ENCODE measurements at places on chromosomes 3 and 15.

GRCh38 chr3:177525987-177526712 lies 328.9 kb upstream of the TBL1XR1 start:
- DNase-seq: no peak

DNA sequence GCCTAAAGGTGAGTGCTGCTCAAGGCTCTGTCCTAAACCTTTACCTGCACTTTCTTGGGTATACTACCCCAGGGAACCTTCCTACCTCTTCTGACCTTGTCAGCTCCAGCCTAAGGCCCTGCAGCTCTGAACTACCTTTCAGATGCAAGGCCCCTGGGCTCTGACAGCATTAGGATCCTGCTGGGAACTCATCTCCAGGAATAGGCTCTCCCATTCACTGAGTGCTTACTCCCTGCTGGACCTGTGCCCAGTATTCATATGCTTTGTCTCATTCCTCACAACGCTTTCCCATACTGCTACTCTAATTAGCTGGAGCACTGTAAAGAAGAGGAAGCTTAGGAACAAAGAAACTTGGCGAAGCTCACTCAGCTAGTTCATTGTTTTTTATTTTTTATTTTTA lies 53.8 kb upstream of the RAB6B start:
- DNase-seq: no peak

DNA sequence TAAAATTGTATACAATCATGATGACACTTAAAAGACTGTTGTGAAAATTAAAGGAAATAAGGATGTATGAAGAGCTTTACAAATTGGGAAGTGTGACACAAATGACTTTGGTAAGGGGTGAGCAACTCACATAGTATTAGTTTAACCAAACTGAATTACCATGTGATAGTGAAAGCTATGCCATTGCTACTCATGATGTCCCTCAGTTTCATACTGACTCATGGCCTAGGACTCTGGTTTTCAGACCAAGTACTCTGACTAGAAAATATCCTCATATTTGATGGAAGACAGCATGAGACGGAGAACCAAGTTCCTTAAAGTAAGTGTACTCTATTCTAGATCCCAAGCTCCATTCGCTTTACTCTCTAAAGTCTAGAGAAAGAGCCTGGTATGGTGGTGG lies 203.2 kb upstream of the ICE2 start:
- no peak for DNase-seq

DNA sequence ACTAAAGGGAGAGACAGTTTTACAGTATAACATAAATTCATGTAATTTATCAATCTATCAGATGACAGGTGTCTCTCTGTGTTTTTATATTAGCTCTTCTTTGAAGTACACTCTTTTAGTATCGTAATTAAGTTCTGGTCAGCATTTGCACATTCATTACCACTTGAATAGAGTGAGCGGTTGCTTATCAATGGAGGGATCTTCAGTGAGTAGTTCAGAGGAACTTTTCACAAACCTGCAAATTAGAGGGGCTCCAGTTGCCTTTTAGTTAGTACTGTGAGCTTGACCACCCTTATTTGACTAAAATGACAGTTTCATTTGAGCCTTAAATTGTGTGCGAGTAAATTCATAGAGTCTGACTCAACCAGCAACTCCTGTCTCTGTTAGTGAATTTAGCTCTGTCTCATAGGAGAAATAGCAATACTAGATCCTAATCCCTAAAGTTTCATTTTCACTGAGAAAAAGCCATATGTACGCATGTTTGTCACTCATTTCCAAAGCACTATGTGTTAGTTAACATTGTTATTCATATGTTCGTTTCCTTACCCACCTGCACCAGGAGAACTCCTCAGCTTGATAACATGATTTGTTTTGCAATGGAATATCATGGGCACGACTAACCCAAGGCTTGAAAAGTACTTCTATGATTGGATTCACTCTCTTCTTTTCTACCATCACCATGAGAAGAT lies 57.5 kb upstream of the ZBED2 start:
- DNase-seq: no peak

DNA sequence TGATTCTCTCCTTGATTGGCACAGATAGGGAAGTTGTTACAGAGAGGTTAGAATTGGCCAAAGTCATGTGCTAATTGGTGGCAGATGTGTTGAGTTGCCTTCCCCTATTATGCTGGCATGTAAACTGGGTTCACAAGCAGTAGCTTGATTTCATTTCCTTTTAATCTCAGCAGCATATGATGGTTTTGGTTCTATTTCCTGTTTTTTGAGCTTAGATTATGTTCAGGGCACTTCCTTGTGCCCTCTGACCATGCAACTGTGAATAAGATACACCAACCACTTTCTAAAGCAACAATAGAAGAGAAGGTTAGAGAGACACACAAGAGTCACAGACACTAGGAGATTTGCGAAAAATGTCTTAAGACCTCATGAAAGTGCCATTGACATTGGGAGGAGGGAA lies 16.5 kb downstream of the HPS3 start:
- DNase-seq: no peak

- peak; percentile 93 for DNase-seq
Measured at GRCh38 chr3:52705688-52706686, at the start of the genes GLT8D1 and SPCS1. GLT8D1 (minus strand) TSS chr3:52705791; CDS start chr3:52700460, 5,331 bp downstream. SPCS1 (plus strand) TSS chr3:52706106; CDS start chr3:52706247, 141 bp downstream.

DNA sequence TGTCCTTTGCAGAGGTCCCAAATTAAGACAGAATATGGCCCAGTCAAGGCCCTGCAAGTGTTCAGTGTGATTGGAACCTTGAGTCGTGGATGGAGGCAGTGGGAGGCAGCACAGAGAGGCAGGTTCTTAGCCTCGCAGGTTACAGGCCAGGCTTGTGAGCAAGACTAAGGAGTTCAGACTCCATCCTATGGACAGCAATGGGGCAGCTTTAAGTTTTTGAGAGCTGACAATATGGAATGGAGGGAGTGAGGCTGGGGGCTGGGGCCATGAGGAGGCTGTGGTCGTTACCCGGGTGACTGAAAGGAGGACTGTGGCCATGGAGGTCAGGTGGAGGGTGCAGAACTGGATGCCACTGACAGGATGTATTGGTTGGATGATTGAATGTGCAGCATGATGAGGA lies 74.1 kb upstream of the PRR23C start:
- DNase-seq: no peak

- no peak for DNase-seq
Measured at GRCh38 chr3:114879059-114880031, 267.7 kb downstream of the ZBTB20 start.

DNA sequence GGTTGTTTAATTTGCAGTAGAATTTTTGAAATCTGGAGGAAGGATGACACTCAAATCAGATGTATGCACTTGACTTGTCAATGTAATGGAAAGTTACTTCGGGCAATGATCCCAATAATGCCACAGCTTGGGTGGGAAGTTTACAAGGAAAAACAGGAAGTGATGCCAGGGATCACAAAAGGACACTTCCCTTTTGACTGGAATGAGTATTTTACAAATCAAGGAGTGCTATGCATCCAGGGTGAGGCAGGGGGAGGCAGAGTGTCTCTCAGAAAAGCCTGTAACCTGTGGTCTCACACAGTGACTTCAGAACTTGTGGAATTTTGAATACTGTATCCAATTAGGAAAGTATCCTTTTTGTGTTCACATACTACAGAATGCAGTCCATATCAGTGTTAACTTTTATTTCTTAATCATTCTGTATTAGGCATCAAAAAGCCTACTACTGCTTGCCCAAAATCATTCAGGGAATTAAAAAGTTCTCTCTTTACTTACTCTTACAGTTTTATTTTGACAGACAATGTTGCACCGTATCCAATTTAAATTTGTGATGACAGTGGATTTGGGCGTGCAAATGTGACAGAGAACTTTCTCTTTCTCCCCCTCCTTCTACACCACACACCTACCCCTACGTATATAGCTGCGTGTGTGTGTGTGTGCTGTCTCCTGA lies 445.1 kb downstream of the MECOM start:
- DNase-seq: no peak

GRCh38 chr15:31563001-31563400 lies 236.4 kb downstream of the KLF13 start:
- no peak for DNase-seq

DNA sequence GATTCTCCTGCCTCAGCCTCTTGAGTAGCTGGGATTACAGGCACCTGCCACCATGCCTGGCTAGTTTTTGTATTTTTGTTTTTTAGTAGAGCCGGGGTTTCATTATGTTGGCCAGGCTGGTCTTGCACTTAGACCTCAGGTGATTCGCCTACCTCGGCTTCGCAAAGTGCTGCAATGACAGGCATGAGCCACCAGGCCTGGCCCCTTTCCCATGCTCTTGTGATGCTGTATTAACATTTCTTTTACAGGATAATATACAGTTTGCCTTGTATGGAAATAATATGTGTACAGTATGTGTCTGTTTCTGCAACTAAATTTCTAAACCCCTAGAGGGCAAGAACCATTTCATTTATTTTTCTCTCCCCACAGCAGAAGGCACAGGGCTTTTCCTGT lies 37.8 kb downstream of the SCG5 start:
- DNase-seq: no peak

- no peak for DNase-seq
Measured at GRCh38 chr15:70503073-70503745, 260.1 kb downstream of the UACA start.

DNA sequence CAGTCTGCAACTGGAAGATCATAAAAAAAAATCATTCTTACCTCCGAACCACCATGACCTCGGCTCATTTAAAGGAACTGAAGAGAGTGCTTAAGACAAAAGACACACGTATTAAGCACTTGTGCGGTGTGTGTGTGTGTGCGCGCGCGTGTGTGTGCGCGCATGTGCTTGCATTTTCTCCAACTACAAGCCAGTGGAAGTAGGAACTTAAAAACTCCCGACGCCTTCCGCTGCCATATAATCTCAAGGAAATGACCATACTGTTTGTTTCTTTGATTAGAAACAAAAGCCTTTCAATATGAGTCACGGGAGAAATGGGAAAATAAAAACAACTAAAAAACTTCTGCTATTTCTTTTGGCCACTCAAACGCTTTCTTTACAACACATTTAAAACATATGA lies 32.4 kb downstream of the FRMD4B start:
- no peak for DNase-seq

DNA sequence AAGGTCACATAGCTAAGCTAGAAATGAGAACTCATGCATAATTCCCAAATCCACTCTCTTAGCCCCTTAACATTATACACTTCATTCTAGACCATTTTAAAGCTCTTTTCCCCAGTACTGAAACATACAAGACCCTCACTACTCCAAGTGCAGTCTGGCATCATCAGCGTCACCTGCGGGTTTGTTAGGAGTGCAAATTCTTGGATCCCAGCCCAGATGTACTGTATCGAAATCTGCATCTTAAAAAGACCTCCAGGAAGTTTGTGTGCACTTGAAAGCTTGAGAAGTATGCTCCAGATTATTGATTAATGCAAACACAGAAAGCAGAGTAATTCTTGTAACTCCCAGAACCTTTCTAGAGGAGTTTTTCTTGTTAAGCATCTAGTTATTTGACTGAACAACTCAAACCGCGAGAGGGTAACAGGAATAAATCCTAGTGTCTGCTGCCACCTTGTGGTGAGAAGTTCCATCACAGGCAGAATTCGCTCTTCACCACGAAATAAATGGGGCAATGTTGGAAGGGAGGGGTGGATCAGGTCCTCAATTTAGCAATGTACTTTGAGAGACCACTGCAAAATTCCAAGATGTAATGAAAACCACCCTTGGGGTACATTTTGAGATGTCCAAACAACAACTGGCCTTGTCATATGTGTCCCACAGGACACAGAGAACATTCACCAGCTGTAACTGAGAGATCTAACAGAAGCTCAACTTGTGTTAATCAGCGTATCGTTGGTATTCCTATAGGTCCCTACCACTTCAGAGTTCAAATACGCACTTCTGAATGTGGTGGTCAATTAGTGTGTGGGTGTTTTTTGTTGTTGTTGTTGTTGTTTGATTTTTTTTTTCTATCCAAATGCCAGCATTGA lies 583 bp upstream of the C3orf49 start:
- no peak for DNase-seq

GRCh38 chr3:172040981-172041963 lies 1.9 kb downstream of the FNDC3B start:
- no peak for DNase-seq

DNA sequence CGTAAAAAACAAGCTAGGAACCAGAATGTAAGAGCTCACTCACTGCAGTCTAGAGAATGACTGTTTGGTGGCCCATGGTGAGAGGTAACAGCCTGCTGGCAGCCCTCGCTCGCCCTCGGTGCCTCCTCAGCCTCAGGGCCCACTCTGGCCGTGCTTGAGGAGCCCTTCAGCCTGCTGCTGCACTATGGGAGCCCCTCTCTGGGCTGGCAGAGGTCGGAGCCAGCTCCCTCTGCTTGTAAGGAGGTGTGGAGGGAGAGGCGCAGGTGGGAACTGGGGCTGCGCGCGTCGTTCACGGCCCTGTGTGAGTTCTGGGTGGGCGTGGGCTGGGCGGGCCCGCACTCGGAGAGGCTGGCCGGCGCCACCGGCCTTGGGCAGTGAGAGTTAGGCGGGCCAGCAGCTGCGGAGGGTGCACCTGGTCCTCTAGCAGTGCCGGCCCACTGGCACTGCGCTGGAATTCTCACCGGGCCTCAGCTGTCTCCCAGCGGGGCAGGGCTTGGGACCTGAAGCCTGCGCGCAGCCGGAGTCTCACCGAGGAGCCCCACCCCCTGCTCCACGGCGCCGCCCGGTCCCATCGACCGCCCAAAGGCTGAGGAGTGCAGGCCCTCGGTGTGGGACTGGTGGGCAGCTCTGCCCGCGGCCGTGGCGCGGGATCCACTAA lies 420.6 kb downstream of the RBMS3 start:
- DNase-seq: no peak

DNA sequence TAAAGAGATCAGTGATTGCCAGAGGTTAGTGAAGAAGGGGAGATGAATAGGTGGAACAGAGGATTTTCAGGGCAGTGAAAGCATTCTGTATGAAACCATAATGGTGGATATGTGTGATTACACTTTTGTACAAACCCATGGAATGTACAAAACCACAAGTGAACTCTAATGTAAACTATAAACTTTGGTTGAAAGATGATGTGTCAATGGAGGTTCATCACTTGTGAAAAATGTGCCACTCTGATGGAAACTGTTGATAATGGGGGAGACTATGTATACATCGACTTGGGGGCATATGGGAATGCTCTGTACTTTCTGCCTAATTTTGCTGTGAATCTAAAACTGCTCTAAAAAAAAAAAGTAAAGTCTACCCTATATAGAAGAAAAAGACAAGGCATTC lies 68.7 kb upstream of the ARHGEF3 start:
- DNase-seq: no peak

DNA sequence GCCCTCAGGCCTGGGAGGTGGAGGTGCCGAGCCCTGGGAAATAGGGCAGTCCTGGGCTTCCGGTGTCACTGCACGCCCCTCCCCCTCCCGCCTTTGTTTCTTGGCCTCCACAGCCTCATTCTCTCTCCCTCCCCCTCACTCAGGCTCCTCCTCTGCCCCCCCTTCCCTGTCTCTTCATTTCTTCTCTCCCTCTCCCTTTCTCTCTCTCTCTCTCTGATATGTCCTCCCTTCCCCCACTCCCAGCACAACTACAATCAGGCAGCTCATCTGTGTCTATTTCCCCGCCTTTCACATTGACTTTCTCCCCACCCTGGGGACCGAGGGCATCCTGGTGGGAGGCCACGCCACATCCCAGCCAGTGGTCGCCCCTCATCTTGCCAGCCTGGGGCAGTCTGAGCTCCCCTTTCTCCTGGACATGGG lies 40.2 kb downstream of the IDH2 start:
- peak; percentile 48 for DNase-seq

GRCh38 chr15:81258455-81258854 lies 61.8 kb downstream of the IL16 start:
- no peak for DNase-seq

- DNase-seq: peak; percentile 10
Measured at GRCh38 chr3:70716832-70717231, 404.4 kb upstream of the MDFIC2 start.

Data from dorsolateral prefrontal cortex (tissue), 122 donors.